ENCODE measurements at places on chromosomes 5 and 9.

GRCh38 chr9:27388150-27388549, 91.2 kb upstream of the EQTN start:
- no peak for DNase-seq

DNA sequence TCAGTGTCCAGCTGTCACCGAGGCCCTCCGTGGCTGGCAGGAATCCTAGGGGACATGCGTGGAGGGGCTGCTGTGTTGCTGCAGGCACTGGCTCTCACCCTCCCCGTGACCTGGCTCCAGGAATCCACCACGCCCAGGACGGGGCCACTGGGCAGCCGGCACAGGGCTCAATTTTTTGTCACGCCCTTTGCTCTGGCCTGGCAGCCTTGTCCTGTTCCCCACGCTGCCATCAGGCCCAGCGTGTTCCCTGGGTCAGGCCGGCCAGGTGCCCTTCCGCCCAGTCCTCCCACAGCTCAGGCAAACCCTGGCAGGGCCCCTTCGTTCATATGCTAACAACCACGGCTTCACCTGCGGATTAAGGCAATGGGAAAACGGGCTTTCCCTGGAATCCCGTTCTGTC, 37.3 kb downstream of the PROP1 start:
- no peak for DNase-seq

- peak; percentile 37 for DNase-seq
Measured at GRCh38 chr9:70083429-70083828, 39.8 kb downstream of the MAMDC2 start.

- no peak for DNase-seq
Measured at GRCh38 chr9:114124138-114124537, 25.0 kb upstream of the KIF12 start.

DNA sequence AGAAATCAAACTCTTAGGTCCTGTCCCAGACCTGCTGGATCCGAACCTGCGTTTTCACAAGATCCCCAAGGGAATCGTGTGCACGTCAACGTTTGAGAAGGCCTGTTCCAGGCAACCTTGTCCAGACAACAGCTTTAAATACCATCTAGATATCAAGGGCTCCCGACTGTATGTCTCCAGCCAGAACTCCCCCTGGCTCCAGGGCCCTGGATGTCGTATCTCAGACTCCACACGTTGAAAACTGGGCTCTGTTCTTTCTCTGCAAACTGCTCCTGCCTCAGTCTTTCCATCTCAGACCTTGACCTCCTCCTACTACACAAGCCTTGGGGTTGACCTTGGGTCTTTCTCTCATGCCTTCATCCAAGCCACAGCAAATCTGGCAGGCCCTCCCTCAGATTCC, 5.8 kb upstream of the ENG start:
- no peak for DNase-seq

DNA sequence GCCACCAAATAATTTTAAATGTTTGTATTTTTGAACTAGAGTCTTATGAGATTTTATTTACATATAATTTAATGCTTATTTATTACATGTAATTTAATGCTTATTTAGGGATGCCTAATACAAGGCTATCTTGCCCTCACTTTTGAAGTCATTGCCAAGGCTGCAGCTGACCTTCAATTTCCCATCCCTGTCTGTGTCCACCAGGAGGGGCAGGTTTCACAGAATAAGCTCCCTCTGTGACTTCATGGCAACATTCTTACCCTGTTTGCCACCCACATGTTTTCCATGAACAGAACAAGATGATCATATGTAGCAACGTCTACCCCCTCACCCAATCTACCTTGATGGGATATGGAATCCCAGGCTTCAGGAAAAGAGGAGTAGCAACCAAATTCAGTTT, 27.0 kb downstream of the C5 start:
- peak; percentile 0 for DNase-seq

GRCh38 chr5:172788771-172789686, 18.0 kb upstream of the DUSP1 start:
- no peak for DNase-seq

DNA sequence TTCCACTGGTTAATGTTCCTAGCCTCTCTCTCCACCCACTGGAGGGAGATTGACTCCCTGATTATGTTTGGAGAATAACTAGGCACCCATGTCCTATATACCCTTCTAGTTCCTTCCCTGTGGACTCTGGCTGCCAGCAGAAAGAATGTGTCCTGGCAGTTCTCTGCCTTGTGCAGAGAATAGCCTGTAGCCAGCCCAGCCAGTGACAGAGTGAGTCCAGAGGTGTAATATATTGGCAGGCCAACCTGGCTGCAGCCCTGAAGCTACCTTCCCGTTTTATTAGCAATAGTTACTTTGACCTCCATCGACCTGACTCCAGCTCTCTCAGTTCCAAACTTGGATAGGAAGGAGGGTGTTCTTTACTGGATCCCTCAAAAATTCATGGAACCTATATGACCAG, 8.1 kb downstream of the SETD9 start:
- DNase-seq, result no peak

DNA sequence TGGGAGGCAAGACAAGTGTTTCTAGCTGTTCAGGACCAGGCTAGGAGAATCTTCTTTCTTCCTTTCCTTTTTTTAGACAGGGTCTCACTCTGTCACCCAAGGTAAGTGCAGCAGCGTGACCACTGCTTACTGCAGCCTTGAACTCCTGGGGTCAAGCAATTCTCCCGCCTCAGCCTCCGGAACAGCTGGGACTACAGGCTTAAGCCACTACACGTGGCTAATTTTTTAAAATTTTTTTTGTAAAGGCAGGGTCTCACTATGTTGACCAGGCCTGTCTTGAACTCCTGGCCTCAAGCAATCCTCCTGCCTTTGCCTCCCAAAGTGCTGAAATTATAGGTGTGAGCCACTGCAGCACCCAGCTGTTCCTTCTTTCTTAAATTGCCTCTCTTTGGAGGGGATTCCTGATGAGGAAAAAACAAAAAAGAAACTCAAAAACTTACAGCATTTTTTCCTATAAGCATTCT, 53.1 kb downstream of the LHFPL2 start:
- no peak for DNase-seq

DNA sequence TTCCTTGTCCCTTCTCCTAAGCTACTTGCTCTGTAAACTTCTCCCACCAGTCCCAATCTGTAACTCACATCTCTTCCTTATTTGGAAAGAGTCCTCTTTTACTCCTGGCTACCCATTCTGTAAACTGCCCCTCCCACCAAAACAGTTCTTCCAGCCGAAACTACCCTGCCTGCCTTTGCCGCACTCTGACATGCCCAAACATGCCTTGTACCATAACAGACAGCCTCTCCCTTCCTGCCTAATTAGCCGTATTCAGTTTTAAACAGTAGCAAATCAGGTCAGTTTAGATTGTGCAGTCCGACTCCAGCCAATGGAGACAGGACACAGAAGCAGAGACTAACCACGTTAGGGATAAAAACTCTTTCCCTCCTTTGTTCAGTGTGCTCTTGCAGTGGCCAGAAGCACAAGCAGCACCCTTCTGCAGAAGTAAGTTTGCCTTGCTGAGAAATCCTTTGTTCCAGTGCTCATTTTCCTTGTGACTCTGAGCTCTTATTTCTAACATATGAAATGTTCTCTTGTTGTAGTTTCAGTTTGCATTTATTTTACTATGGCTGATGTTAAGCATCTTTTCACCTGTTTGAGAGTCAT, 5.4 kb upstream of the GLT6D1 start:
- no peak for DNase-seq

DNA sequence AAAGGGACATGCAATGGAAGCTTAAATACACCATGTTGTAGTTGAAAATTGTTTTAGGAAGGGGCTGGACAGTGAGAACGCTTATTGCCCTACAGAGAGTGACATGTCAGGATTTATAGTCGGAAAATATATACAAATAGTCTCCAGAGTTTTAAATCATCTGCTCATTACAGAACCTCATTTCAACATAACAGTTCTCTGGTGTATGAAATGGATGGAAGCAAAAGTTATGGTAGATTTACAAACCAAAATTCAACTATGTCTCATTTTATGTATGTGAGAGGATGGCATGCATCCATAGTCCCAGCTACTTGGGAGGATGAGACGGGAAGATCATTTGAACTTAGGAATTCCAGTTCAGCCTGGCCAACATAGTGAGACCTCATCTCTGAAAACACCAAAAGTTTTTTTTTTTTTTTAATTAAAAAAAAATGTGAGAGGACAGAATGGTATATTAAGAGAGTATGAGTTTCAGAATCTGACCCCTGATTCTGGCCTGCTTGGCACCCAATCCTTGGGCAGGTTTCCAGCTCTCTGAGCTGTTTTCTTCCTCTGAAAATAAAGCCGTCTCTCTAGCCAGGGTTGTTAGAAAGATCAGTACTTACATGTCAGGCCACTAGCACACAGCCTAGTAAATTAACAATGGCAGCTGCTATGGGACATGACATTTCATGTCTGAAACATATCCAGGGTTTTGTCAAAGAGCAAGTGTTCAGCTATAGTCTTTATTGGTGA, 40.1 kb downstream of the IQGAP2 start:
- no peak for DNase-seq

All from astrocyte of the cerebellum (primary cell).